ENCODE measurements at places on chromosomes 4 and X.
A peak's percentile ranks its signal among the peaks of the same experiment; 100 is the strongest.

DNA sequence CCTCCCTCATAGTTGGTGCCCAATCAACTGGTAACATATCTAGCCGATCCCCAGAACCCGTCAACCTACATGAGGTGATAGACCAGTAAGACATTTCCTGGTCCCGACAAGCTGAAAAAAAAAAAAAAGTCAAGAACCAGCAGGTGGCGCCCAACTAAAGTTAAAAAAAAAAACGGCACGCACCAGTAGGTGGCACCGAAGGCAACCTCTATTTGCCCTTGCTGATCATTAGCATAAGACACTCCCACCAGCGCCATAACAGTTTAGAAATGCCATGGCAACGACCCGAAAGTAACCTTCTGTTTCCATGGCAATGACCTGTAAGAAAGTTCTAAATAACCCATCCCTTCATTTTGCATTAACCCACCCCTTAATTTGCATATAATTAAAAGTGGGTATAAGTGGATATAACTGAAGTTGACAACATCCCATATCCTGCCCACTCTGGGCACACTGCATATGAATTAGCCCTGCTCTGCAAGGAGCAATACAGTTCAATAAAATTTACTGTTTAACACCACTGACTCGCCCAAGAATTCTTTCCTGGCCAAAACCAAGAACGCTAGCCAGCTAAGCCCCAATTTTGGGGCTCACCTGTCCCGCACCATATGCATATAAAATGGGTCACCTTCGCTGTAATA lies 83.9 kb upstream of the SPANXB1 start:
- DNase-seq = peak; percentile 2

GRCh38 chr4:145808848-145809512 lies 129.0 kb downstream of the C4orf51 start:
- no peak for DNase-seq

DNA sequence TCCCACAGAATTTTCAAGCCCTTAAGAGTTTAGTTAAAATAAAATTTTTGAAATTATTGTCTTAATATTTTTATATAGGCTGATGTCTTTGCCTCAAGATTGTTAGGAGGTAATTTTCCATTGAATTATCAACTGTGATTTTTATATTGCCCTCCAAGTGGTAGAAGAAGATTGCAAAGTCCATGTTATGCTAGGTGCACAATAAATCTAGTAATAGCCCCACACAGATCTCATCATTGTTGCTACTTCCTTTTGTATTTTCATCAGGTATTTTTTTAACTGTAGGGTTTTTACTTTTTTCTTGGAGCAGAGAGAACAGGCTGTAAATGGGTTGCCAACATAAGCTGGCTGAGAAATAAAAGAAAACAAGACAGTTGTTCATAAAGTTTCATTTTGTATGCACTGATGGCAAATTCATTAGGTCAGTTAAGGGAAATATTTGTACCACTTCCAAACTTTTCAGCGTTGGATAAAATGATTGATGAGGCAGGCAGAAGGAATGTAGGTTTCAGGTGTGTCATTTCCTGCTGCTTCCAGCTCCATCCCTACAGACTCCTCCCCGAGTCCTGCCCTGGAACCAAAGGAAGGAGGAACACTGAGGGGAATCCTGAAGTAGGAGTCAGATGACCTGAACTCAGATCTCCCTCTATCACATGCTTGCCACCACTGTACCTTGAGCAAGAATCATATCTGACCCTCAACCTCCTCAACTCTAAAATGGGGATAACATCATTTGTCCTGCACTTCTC lies 105.5 kb downstream of the PRRG1 start:
- no peak for DNase-seq

GRCh38 chrX:42751573-42751972 lies 26.4 kb downstream of the PPP1R2C start:
- no peak for DNase-seq

DNA sequence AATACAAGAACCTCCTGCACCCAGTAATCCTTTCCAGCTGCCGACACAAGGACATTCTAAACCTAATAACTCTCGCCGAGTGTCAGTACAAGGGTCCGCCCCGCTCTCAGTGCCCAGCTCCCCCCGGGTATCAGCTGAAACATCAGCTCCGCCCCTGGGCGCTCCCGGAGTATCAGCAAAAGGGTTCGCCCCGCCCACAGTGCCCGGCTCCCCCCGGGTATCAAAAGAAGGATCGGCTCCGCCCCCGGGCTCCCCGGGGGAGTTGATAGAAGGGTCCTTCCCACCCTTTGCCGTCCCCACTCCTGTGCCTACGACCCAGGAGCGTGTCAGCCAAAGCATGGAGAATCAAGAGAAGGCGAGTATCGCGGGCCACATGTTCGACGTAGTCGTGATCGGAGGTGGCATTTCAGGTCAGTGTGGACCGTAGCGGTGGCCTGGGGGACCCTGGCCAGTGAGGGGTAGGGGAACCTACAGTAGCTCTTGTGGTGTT lies at the start of gene MAOA:
Gene MAOA, plus strand, starts transcription at position 295 of the 490 bp plus-strand sequence. Its CDS starts 43 bp downstream, at position 338.
- DNase-seq = no peak

- DNase-seq = no peak
Measured at GRCh38 chrX:149641432-149641831, 9.8 kb upstream of the TMEM185A start.

GRCh38 chr4:181140037-181140603 lies 1103.1 kb upstream of the TENM3 start:
- DNase-seq = no peak

DNA sequence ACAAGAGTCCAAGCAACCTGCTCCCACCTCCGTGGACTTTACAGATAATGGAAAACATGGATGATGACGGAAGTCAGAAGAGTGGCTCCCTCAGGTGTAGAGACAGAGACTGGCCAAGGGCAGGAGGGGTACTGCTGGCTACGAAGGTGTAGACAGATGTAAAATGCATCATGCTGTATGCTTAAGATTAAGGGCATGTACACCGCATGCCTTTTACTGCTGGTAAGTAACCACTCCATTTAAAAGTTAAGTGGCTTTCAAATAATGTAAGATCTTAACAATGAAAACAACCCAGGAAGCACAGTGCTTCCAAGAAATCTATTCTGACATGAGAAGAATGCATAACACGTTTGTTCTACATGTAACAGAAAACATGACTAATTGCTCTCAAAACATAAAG lies 76.9 kb upstream of the FAM9B start:
- no peak for DNase-seq

- DNase-seq = no peak
Measured at GRCh38 chr4:78552389-78553042, 946 bp downstream of the ANXA3 start.

- DNase-seq = no peak
Measured at GRCh38 chrX:97401586-97402136, 518.0 kb downstream of the RPA4 start.

DNA sequence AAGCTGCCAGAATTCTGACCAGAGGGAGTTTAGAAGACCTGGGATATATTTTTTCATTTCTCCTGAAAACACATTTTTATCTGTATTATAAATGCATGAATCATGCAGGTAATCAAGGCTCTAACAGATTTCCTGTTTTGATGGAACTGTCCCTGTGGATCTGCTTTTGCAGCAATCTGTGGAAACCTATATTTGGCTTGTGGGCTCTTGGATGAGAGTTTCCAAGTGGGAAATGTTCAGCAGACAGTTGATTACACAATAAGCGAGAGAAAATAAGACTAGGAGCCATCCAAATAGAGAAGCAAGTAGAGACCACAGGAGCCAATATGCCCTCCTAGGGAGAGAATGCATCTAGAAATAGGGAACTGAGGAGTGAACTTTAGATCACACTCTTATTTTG lies 105.0 kb downstream of the NDST3 start:
- no peak for DNase-seq

- no peak for DNase-seq
Measured at GRCh38 chr4:187586892-187587291, 408.7 kb upstream of the ZFP42 start.

Measured in stimulated activated CD8-positive, alpha-beta memory T cell treated with anti-CD3 and anti-CD28 coated beads, Interleukin-7, amount 100 ng/mL, for 48 hours (primary cell).